Stimulated activated CD8-positive, alpha-beta memory T cell treated with anti-CD3 and anti-CD28 coated beads, Interleukin-4, amount 100 ng/mL, for 1 hour (primary cell): ENCODE measurements at places on chromosomes 13 and 19.

GRCh38 chr13:113337976-113338375, 26.0 kb downstream of the GRTP1 start:
- no peak for DNase-seq

GRCh38 chr19:35018379-35018778, 11.9 kb upstream of the SCN1B start:
- no peak for DNase-seq

DNA sequence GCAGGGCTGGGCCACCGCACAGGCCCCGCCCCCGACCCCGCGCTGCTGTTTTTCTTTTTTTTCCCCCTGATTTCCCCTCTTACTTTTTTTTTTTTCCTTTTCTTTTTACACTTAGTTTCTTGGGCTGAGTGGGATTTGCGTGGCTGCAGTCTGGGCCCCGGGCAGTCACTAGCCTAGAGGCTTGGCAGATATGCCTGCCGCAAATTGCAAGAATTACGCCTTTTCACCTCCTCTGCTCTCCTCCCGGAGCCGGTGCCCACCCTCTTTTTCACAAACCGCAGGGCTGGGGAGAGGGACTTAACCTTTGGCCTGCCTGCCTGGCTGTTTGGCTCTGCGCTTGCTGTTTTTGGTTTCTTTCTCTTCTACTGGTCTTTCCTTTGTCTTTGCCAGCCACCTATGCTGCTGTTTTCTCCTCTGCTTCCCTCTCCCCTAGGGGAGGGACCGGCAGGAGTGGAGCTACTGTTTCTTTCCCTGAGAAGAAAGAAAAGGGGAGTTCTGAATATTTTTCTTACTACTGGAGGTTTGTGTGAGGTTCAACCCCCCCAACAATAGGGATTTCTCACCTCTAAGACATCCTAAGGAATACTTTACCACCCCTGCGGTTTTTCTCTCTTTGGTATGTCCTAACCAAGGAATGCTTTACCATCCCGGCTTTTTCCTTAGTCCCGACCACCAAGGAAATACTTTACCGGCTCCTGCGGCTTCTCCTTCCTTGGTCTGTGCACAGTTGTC, 11.0 kb downstream of the ZNF552 start:
- DNase-seq: no peak

- no peak for DNase-seq
Observed at GRCh38 chr19:33297401-33298145, 4.8 kb downstream of the CEBPA start.

DNA sequence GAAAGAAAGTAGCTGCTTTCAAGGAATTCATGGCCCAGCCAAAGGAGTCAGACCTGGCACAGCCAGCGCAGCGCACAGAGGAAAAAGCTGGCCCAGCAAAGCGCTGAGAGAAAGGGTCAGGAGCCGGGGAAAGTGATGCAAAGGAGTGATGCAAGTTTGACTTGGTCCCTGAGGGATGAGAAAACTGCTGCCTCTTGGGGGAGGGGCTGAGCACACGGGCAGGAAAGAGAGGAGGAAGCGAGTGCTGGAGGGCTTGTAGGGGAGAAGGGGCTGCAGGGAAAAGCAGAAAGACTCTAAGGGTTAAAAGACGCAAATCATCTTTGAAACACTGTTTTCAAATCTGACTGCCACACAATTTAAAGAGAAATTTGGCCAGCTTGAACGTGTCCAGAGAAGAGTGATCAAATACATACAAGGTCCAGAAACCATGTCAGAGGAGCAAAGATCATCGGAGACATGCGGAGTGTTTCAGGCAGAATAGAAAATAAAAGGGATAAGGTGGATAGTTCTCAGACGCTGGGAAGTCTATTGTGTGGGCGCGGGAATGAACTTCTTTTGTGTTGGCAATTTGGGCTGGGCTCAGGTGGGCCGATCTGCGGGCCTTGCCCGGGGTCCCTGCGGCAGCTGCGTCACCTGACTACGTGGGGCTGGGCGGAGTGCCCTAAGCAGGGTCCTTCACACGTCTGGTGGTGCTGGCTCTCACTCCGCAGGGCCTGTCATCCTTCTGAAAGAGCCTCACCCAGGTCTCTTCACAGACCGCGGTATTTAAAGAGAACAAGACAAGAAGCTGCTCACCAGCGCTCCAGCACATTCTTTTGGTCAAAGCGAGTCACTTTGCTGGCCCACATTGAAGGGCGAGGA, 18.1 kb downstream of the N4BP2L1 start:
- DNase-seq: no peak

GRCh38 chr13:69485991-69486592, 621.5 kb upstream of the ATXN8OS start:
- no peak for DNase-seq

- no peak for DNase-seq
Observed at GRCh38 chr13:73741111-73741510, 393.1 kb downstream of the KLF12 start.

DNA sequence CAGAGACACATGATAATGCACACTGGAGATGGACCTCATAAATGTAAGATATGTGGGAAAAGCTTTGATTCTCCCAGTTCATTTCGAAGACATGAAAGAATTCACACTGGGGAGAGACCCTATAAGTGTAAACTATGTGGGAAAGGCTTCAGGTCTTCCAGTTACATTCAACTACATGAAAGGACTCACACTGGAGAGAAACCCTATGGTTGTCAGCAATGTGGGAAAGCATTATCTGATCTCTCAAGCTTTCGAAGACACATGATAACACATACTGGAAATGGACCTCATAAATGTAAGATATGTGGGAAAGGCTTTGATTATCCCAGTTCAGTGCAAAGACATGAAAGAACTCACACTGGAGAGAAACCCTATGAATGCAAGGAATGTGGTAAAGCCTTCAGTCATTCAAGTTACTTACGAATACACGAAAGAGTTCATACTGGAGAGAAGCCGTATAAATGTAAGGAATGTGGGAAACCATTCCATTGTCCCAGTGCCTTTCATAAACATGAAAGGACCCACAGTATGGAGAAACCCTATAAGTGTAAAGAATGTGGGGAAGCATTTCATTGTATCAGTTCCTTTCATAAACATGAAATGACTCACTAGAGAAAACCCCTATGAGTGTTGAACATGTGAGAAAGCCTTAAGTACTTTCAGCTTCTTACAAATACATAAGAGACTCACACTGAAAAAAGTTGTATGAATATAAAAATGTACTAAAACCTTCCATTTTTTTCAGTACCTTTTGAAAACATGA, 14.7 kb downstream of the ZNF441 start:
- no peak for DNase-seq

- DNase-seq: no peak
Observed at GRCh38 chr19:49591731-49592485, 926 bp downstream of the PRR12 start.

DNA sequence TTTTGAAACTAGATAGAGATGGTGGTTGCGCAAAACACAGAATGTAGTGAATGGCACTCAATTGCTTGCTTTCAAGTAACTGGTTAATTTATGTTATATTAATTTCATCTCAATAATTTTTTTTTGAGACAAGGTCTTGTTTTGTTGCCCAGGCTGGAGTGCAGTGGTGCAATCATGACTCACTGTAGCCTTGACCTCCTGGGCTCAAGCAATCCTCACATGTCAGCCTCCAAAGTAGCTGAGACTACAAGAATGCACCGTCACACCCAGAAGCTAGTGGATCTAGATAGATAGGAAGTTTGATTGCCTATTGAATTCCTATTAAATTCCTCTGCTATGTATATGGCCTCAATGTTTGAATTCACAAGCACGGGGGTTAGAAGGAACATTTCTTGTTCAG, 26.4 kb upstream of the ADGRE2 start:
- no peak for DNase-seq

DNA sequence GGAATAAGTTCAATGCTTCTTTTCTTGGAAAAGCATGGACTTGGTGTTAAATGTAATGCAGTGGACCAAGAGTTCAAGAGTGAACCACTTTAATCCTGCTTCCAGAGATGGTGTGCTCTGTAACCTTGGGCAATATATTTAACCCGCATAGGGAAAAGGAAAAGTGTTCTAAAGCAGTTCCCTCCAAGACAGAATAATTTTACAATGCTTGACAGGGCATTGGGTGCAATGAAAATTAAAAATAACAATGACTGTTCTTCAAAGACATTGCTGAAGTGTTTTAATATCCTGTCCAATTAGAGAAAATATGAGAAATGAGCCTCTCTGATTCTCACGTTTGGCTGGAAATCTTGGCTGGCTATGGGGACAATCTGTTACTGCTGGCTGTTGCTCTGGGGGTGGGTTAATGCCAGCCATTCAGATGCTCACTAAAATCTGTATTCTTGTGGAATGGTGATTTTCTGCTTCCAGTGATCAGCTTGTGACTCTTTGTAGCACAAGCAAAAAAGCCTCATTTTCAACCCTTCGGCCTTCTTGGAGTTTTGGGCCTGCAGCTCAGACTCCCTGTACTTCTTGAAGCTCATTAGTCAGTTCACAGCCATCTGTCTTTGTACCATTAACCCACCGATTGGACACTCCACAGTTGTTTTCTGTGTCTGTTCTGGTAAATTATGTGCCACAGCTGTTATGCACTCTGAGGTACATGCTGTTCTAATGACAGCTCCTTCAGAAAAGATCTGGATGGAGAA, 310.6 kb downstream of the LMO7 start:
- DNase-seq: no peak

- DNase-seq: no peak
Observed at GRCh38 chr13:37686501-37686900, 87.9 kb upstream of the POSTN start.

GRCh38 chr19:47330466-47330869, 1.5 kb upstream of the C5AR2 start:
- DNase-seq: no peak

DNA sequence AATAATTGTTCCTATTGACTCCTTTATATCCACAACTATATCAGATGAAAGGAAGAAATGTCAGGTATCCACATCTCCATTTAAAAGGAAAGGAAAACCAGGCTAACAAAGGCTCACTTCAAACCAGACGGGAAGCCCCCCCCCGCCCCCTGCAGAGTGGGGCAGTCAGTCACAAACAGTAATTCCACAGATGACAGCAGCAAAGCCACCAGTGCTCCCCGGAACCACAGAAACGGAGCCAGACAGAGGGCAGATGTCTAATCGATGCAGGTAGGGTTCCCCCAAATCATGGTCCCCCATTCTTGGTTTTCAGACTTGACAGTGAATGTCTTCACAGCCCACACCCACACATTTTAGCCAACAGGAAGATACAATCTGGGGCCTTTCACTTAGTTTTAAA, 100.8 kb downstream of the STK24 start:
- DNase-seq: peak; percentile 23

- no peak for DNase-seq
Observed at GRCh38 chr19:10653482-10653731, 739 bp upstream of the ILF3 start.

DNA sequence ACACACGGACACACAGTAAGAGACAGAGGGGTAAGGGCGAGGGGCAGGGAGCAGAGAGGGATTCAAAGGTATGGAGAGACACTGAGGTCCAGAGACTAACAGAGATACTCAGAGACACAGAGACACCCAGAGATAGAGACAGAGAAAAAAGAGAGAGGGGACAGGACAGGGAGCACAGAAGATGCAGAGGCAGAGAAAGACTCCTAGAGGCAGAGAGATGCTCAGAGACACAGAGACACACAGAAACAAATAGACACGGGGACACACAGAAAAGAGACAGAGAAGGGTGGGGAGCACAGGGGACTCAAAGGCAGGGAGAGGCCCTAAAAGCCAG, 39.8 kb downstream of the DEDD2 start:
- no peak for DNase-seq

DNA sequence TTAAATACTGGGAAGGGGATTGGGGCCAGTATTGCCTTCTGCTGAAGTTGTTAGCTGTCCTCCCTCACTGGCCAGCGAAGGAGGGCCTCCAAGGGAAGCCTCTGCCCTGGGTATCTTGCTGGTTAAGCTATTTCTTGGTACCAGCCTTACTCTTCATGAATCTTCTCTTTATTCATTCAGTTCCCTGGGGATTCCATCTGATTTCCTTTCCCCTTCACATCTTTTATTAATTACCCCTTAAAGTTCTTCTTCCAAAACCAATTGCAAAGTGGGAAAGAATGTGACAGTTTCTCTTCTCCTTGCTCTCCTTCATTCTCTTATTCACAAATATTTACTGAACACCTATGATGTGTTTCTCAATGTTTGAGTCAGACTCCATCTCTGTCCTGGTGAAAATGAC, 36.7 kb upstream of the STK24 start:
- DNase-seq: no peak

- DNase-seq: no peak
Observed at GRCh38 chr13:40061466-40062450, 406.3 kb downstream of the COG6 start.

- no peak for DNase-seq
Observed at GRCh38 chr19:19304186-19304965, 15.9 kb downstream of the SUGP1 start.

DNA sequence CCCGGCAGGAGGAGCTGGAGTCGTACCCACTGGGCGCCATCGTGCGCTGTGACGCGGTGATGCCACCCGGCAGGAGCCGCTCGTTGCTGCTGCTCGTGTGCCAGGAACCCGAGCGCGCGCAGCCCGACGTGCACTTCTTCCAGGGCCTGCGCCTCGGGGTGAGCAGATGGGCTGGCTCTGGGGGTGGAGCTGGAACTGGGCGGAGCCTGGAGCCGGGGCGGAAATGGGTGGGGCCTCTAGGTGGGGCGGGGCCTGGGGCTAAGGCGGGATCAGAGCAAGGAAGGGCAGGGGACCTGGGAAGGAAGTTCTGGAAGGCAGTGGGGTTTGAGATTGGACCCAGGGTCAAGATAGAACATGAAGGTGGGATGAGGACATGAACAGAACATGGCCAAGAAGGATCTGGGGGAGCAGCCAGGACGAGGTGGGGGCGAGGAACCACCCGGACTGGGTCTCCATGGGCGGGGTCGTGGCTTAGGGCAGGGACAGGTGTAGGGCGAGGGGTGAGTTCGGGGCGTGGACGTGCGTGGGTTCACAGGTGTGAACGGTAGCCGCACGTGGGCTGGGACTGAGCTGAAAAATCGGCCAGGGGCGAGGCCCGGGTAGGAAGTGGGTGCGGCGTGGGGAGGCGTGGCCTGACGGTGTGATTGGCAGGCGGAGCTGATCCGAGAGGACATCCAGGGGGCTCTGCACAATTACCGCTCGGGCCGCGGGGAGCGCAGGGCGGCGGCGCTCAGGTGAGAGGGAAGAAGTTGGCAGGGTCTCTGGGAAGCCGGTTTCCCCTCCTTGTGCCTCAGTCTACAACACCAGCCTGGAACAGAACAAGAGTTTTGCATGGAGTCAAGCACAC, 4.7 kb downstream of the EPS8L1 start:
- DNase-seq: no peak

- DNase-seq: no peak
Observed at GRCh38 chr19:31943191-31943661, 402.2 kb upstream of the ZNF507 start.

DNA sequence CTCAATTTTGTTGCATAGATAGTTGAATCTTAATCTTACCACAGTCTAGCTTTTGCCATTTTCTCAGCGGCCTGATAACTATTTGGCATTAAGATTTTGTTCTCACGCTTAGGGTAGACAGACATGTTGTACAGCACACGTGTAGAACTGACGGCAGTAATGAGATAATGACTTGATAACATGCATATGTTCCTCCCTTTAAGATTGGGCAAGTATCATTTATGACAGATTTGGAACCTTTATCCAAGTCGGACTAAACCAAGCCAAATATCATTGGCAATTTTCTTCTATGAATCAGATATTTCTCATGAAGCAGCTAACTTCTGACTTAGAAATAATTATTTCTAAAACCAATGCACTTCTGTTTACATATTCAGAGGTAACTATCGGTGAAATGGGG, 205.5 kb downstream of the NDFIP2 start:
- no peak for DNase-seq

- no peak for DNase-seq
Observed at GRCh38 chr19:45632468-45633196, 6.6 kb downstream of the EML2 start.
